HuH-7.5 (cell line): ENCODE measurements at places on chromosomes 7 and 10.

GRCh38 chr7:137296576-137296975 is 47.0 kb downstream of the PTN start:
- DNase-seq, result no peak

DNA sequence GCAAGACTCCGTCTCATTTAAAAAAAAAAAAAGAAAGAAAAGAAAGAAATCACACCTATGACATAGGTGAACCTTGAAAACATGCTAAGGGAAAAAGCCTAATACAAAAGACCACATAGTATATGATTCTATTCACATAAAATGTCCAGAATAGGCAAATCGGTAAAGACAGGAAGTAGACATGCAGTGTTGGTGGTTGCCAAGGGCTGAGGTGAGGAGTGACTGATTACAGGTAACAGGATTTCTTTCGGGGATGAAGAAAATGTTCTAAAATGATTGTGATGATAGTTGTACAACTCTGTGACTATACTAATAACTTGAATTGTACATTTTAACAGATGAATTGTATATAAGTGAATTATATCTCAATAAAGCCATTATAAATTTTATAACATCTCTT is 3.3 kb downstream of the XPNPEP1 start:
- no peak for DNase-seq

DNA sequence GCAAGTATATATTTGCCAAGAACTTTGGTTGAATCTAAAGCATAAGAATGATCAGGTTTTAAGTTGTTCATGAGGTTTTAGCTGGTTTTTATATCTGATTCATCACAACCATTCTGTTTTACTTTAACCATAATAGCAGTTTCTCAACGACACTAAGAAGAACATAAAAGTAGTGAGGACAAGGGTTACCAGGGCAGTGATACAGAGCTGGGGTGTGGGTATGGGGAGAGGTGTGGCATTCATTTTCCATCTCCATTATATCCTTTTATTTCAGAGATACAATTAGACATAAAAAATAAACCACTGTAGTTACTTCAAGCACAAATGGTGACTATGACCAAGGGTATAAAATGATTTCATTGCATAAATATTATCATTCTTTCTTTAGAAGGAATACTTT is 149.8 kb upstream of the STEAP4 start:
- DNase-seq, result no peak

- DNase-seq, result no peak
Observed at GRCh38 chr7:64882341-64883112, 20.5 kb upstream of the ZNF273 start.

GRCh38 chr7:40329601-40330153 is 194.9 kb downstream of the SUGCT start:
- DNase-seq, result peak; percentile 46

DNA sequence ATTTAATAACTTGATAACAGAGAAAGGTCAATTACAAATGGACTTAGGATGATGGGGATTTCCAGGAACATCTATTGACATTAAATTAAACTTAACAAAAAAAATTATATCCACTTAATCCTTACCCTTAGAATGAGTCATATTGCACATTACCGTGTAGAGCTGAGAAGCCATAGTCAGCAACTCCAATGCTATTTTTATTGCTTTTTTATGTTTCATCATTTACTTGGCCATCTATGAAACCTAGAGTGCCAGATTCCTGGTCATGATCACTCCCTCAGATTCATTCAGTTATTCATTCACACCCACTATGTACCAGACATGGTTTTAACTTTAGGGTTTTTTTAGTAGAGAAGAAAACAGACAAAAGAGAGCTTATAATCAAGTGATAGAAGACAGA is 1180.4 kb downstream of the CNTNAP2 start:
- no peak for DNase-seq

GRCh38 chr7:101547022-101547915 is 81.8 kb downstream of the MYL10 start:
- no peak for DNase-seq

DNA sequence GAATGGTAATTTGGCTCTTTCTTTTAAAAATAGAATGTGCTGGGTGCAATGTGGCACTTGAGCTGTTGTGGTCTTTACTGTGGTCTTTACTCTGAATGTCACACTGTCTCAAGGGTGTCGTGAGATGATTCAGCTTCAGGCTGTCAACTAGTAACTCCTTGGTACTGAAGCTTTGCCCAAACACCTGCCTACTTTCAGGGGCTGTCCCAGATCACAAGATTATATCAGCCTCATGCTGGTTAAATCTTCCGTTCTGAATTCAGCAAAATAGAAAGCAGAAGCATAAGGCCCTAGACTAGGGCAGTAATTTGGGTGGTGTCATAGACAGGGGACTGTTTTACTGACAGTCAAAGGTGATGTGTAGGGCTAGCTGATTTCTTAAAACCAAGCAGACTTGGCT is 110.9 kb downstream of the BAMBI start:
- DNase-seq, result no peak

DNA sequence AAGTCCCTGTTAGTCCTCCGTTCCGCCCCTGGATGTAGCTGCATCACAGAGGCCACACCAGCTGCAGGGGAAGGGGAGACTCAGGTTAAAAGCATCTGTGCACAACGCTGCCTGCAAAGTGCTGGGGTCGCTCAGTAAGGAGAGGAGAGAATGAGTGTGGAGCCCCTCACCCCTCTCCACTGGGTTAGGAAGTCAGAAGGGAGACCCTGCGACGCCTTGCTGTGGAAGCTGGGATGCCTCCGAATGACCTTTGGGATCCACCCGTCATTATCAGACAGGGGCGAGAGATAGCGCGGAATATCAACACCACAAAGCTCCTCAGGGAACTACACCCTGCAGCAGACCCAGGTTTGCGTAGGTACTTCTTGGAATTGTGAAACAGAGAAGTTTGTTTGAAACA is 167.7 kb upstream of the SHH start:
- DNase-seq, result no peak

- DNase-seq, result peak; percentile 40
Observed at GRCh38 chr7:122305475-122306319, 1.1 kb upstream of the FEZF1 start.
